Lung (tissue), 17 donors: ENCODE measurements at places on chromosomes 11 and 22.
A peak's percentile ranks its signal among the peaks of the same experiment; 100 is the strongest.

DNA sequence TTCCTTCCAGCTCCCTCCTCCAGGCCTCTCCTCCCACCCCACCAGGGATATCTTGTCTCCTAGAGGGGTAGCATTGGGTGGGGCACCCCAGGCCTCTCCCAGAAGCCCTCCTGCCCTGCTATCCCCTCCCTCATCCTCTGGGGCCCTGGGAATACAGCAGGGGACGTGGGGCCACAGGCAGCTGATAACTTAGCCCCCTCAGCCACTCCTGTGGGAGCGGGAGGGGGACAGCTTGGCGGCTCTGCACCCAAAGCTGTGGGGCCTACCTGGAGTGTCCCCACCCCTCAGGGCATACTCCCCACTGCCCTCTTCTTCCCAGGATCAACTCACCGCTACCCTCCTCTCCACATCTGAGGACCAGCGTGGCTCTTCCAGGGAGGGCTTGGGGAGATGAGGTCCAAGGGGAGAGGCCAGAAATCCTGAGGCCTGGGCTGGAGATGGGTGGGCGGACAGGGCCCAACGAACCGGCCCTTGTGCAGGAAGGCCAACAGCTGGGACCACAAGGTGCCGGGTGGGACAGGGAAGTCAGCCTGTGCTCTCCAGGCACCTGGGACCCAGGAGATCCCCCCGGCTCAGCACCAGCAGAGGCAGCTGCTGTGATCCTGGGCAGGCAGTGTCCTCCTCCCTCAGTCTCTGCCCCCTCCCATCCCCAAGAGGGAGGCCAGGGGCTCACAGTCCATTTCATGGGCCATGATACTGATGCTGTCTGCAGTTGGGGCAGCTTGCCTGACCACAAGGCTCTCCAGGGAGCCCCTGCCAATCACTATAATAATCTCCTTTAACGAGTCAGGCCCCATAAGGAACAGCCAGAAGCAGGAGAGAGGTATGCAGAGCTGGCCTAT lies 23.2 kb downstream of the NEAT1 start:
- H3K27me3 ChIP-seq, result no peaks in the 10 kb centered on the region
- H3K27ac ChIP-seq, result peak overlapping the region; percentile 37
- H3K36me3 ChIP-seq, result no peaks in the 10 kb centered on the region

GRCh38 chr11:132779497-132779896 lies 752.8 kb downstream of the OPCML start:
- H3K27ac ChIP-seq, result no peak overlapping the region
- H3K4me1 ChIP-seq, result no peaks in the 10 kb centered on the region
- H3K27me3 ChIP-seq, result no peaks in the 10 kb centered on the region

DNA sequence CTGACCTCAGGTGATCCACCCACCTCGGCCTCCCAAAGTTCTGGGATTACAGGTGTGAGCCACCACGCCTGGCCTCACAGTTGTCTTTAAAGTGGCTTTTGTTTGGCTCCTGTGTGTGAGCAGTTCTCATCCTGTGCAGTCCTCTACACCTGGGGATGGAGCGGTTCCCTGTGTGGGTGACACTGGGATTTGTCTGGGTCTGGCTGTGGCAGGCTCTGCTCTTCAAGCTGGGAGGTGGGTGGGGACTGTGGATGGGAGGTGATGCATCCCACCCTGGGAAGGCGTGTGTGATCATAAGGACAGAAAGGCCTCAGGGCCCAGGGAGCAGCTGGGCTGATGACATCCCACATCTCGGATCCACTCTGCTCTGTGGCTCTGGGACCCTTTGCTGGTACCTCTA lies 1266.8 kb downstream of the BRD1 start:
- DNase-seq, result no peak
- no peak overlapping the region for H3K4me3 ChIP-seq
- no peaks in the 10 kb centered on the region for H3K27me3 ChIP-seq
- no peaks in the 10 kb centered on the region for H3K36me3 ChIP-seq

- peak overlapping the region; percentile 56 for H3K4me3 ChIP-seq
- DNase-seq, result peak; percentile 56
- peaks cover 39% of the 10 kb centered on the region for H3K4me1 ChIP-seq
- H3K27me3 ChIP-seq, result no peaks in the 10 kb centered on the region
- H3K36me3 ChIP-seq, result no peaks in the 10 kb centered on the region
Observed at GRCh38 chr11:28107191-28107749, 686 bp downstream of the KIF18A start.

DNA sequence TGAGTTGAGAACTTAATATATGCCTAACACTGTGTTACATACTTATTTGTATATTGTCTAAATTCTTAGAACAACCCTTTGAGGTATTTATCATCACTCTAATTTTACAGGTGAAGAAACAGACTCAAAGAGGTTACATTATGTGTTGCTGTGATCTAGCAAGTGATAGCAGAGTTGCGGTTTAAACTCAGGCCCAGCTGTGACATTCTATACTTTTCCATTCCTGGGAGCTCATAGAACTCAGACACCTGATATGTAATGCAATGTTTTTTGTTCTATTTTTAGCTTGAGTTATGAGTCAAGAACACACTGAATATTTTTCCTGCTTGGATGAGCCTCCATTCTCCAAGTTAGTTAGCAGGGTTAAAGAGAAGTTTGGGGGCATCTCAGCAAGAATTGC lies 449.7 kb upstream of the DDI1 start:
- no peak for DNase-seq
- H3K4me1 ChIP-seq, result no peaks in the 10 kb centered on the region
- H3K27me3 ChIP-seq, result no peaks in the 10 kb centered on the region

- no peak overlapping the region for H3K27ac ChIP-seq
- no peaks in the 10 kb centered on the region for H3K36me3 ChIP-seq
- peak; percentile 61 for DNase-seq
- no peaks in the 10 kb centered on the region for H3K27me3 ChIP-seq
Observed at GRCh38 chr11:112555491-112556364, 295.1 kb upstream of the PLET1 start.

DNA sequence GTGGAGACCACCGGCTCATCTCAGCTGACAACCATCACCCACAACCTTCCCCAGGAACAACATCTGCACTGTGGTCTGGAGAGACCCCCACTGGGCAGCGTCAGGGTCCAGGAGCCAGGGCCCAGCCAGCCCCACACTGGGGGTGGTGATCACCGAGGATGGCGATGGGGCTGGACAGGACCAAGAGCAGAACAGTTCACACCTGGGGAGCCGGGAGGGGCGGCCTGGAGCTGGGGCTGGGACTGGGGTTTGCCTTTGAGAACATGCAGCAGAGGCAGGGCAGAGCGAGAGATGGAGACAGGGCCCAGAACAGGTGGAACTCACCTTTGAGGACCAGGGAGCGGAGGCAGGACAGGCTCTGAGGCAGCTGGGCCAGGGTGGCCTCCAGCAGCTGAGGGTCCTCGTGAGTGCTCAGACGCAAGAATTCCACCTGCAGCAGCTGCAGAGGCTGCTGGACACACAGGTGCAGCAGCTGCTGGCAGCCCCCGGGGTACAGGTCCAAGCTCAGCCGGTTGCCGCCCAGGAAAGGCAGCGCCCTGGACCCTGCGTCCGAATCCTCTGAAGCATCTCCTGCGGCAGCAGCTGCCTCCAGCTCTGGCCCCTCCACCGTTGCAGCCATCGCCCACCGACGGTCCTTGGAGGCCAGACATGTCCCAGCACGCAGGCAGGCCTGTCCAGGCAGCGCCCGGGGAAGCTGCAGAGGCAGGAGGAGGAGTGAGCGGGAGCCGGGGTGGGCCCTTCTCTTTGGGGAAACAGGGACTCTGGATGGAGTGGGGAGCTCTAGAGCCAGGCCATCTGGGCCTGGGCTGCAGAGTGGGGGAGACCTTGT lies 1.0 kb downstream of the PIDD1 start:
- no peak overlapping the region for H3K27ac ChIP-seq
- no peak for DNase-seq
- H3K4me3 ChIP-seq, result peak overlapping the region; percentile 34
- peaks cover 5% of the 10 kb centered on the region for H3K4me1 ChIP-seq
- no peaks in the 10 kb centered on the region for H3K27me3 ChIP-seq
- H3K36me3 ChIP-seq, result no peaks in the 10 kb centered on the region

DNA sequence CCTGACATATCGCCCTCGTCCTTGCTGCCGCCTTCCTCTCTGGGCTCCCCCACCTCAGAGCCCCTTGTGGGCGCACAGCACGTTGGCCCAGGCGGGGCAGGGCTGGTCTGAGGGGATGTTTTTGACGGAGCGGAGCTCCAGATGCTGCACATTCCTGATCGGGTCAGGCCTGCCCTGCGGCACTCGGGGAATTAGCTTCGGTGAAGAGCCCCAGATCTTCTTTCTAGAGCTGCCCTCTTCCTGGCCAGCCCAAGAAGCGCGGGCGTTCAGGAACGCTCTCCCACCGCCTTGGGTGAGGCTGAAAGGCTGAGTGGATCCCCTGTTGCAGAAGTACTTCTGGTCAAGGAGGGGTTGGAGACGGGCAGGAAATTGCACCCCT lies 12.1 kb downstream of the YPEL4 start:
- H3K36me3 ChIP-seq, result no peaks in the 10 kb centered on the region
- H3K4me3 ChIP-seq, result peak overlapping the region; percentile 15
- H3K27me3 ChIP-seq, result no peaks in the 10 kb centered on the region
- H3K4me1 ChIP-seq, result peaks cover 9% of the 10 kb centered on the region
- DNase-seq, result peak; percentile 70

DNA sequence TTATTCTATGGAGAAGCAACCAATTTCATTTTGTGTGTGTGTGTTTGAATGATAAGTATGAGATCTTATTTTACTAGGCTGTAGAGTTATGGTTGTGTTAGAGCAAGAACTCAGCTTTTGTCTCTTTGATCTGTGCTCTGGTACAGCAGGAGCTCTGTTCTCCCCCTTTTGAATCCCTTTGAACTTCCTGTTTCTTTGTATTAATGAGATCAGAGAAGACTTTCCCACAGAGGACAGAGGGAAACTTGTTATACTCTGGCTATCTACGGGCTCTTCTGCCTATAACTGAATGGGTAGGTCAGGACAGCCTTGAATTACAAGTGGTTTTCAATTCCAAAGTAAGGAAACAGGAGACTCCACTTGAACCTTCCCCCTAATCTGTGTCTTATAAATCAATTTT lies 1015.0 kb upstream of the RAG2 start:
- H3K27me3 ChIP-seq, result no peaks in the 10 kb centered on the region
- no peak for DNase-seq
- H3K4me3 ChIP-seq, result no peak overlapping the region
- H3K4me1 ChIP-seq, result no peaks in the 10 kb centered on the region
- no peak overlapping the region for H3K27ac ChIP-seq
- H3K36me3 ChIP-seq, result no peaks in the 10 kb centered on the region

- no peaks in the 10 kb centered on the region for H3K27me3 ChIP-seq
- peaks cover 11% of the 10 kb centered on the region for H3K4me1 ChIP-seq
- H3K4me3 ChIP-seq, result no peak overlapping the region
- no peak overlapping the region for H3K27ac ChIP-seq
- H3K36me3 ChIP-seq, result no peaks in the 10 kb centered on the region
Observed at GRCh38 chr22:44571566-44572413, 73.8 kb upstream of the RTL6 start.

- DNase-seq, result no peak
- H3K27ac ChIP-seq, result no peak overlapping the region
- H3K36me3 ChIP-seq, result no peaks in the 10 kb centered on the region
Observed at GRCh38 chr22:20174785-20175596, 24.1 kb upstream of the CCDC188 start.

- no peak for DNase-seq
- H3K4me1 ChIP-seq, result no peaks in the 10 kb centered on the region
- H3K4me3 ChIP-seq, result no peak overlapping the region
- peaks cover 8% of the 10 kb centered on the region for H3K27me3 ChIP-seq
Observed at GRCh38 chr11:17649261-17649660, 70.1 kb upstream of the MYOD1 start.

DNA sequence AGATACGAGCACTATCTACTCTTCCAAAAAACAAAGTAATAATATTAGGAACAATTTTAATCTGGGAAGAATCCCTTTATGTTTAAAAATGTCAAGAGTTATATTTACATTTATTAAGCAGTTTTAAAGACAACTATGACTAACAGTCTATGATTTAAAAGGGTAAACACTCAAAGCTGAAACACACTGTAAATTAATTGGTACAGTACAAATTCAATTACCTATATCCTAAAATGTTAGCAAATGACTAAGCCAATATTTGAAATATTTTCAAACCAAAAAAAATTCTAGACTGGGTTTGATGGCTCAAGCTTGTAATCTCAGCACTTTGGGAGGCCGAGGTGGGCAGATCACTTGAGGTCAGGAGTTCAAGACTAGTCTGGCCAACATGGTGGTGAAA lies 36.0 kb upstream of the CHRNA10 start:
- H3K27ac ChIP-seq, result no peak overlapping the region
- DNase-seq, result no peak
- no peaks in the 10 kb centered on the region for H3K27me3 ChIP-seq
- H3K4me1 ChIP-seq, result no peaks in the 10 kb centered on the region
- peaks cover 24% of the 10 kb centered on the region for H3K36me3 ChIP-seq

GRCh38 chr22:18056807-18057474 lies 20.8 kb upstream of the PEX26 start:
- no peak overlapping the region for H3K4me3 ChIP-seq
- H3K27ac ChIP-seq, result peak overlapping the region; percentile 2
- H3K36me3 ChIP-seq, result no peaks in the 10 kb centered on the region
- no peaks in the 10 kb centered on the region for H3K4me1 ChIP-seq
- no peaks in the 10 kb centered on the region for H3K27me3 ChIP-seq

GRCh38 chr11:71964641-71965040 lies 34.1 kb upstream of the IL18BP start:
- peaks cover 15% of the 10 kb centered on the region for H3K36me3 ChIP-seq
- DNase-seq, result no peak
- H3K4me3 ChIP-seq, result no peak overlapping the region
- no peak overlapping the region for H3K27ac ChIP-seq
- no peaks in the 10 kb centered on the region for H3K4me1 ChIP-seq

DNA sequence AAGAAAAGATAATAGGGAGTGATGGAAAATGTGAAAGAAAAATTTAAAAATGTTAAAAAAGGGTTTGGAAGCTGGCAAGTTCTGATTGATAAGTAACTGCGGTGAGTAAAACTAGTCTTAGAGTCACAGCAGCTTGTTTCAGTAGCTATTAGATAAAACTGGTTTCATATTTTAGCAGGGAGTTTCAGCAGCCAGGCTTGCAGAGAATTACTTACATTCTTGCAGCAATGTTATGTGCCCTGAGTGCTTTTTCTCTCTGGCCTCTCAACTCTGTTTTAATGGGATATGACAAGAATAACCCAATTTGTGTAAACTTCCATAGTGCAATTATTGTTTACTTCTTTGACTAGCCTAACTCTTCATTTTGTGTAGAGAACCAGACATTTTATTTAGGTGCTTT lies 33.6 kb downstream of the PPME1 start:
- no peak overlapping the region for H3K27ac ChIP-seq
- no peaks in the 10 kb centered on the region for H3K27me3 ChIP-seq
- no peak for DNase-seq
- H3K4me3 ChIP-seq, result no peak overlapping the region
- H3K36me3 ChIP-seq, result peaks cover 5% of the 10 kb centered on the region
- no peaks in the 10 kb centered on the region for H3K4me1 ChIP-seq

- H3K27me3 ChIP-seq, result no peaks in the 10 kb centered on the region
- no peaks in the 10 kb centered on the region for H3K36me3 ChIP-seq
- no peak overlapping the region for H3K27ac ChIP-seq
- no peak overlapping the region for H3K4me3 ChIP-seq
- no peaks in the 10 kb centered on the region for H3K4me1 ChIP-seq
- no peak for DNase-seq
Observed at GRCh38 chr22:37303821-37304274, 21.5 kb downstream of the CYTH4 start.

DNA sequence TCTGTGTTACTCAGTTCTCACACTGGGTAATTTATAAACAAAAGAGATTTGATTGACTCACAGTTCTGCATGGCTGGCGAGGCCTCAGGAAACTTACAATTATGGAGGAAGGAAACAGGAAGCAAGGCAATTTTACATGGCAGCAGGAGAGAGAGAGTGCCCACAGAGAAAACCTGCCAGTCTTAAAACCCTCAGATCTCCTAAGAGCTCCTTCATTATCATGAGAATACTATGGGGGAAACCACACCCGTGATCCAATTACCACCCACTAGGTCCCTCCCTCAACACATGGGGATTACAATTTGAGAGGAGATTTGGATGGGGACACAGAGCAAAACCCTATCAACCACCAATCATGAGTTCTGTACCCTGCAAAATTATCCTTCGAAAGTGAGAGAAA lies 1180.8 kb downstream of the JRKL start:
- H3K4me1 ChIP-seq, result no peaks in the 10 kb centered on the region
- H3K36me3 ChIP-seq, result no peaks in the 10 kb centered on the region
- H3K27me3 ChIP-seq, result no peaks in the 10 kb centered on the region
- no peak overlapping the region for H3K4me3 ChIP-seq
